ENCODE measurements at places on chromosomes 4 and X. TPM values are rescaled to one million over a fixed set of nuclear protein-coding genes. Genes with fewer than 3 reads are reported as not detected.

Gene CNKSR2
- total RNA-seq, result not detected

Gene TBC1D9
- 21.7 TPM for total RNA-seq

Gene CXCL8
- 0.82 TPM for total RNA-seq

Gene EFNB1
- 12.9 TPM for total RNA-seq

Gene GPR173
- 0.13 TPM for total RNA-seq

Gene RASGEF1B
- not detected for total RNA-seq
